ENCODE measurements at places on chromosomes 4 and X. TPM values are rescaled to one million over a fixed set of nuclear protein-coding genes. Genes with fewer than 3 reads are reported as not detected.

Gene FGB
- total RNA-seq: not detected

Gene PPP4R3C
- not detected for total RNA-seq

Gene PABPC1L2A
- not detected for total RNA-seq

Gene SHROOM3
- 27.6 TPM for total RNA-seq
